GM06990 (cell line): ENCODE measurements at places on chromosomes 5 and 9.
A peak's percentile ranks its signal among the peaks of the same experiment; 100 is the strongest.

- peak; percentile 29 for DNase-seq
Observed at GRCh38 chr9:133199648-133200321, 9.3 kb downstream of the OBP2B start.

DNA sequence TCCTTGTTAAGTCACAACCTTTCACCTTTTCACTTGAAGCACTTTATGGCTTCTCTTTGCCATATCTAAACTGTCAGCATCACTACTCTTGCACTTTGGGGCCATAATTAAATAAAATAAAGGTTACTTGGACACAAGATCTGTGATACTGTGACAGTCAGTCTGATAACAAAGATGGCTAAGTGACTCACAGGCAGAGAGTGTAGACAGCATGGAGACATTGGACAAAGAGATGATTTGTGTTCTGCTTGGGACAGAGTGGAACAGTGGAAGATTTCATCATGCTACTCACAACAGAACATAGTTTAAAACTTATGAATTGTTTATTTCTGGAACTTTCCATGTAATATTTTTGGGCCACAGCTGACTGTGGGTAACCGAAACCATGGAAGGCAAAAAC lies 81.7 kb upstream of the SMC5 start:
- no peak for DNase-seq

DNA sequence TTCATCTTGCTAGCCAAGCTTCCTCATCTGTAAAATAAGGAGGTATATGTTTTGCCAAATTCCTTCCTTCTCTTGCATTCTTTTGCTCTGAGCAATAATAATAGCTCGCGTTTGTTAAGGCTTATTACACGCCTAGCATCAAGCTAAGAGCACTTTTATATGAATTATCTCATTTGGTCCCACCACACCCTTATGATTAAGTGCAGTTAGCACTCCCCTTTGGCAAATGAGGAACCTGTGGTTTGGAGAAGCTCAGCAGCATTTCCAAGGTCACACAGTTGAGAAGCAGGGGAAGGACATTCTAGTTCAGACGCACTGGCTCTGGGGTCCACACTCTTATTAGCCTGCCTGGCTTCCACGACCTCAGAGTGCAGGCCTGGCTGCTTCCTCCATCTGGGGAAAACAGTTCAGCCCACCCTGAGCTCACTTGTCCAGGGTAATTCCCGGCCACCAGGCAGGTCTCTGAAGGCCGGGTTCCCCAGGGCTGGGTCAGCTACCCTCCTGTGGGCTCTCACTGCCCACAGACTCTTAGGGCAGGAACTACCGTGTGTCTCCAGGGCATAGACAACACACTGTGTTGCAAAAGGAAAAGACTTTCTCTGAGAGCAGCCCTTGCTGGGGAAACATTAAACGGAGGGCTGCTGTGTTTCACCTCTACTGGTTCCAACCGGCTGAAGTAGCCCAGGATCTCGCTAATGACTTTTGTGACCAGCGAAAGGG lies 9.9 kb upstream of the FBP1 start:
- DNase-seq, result no peak

DNA sequence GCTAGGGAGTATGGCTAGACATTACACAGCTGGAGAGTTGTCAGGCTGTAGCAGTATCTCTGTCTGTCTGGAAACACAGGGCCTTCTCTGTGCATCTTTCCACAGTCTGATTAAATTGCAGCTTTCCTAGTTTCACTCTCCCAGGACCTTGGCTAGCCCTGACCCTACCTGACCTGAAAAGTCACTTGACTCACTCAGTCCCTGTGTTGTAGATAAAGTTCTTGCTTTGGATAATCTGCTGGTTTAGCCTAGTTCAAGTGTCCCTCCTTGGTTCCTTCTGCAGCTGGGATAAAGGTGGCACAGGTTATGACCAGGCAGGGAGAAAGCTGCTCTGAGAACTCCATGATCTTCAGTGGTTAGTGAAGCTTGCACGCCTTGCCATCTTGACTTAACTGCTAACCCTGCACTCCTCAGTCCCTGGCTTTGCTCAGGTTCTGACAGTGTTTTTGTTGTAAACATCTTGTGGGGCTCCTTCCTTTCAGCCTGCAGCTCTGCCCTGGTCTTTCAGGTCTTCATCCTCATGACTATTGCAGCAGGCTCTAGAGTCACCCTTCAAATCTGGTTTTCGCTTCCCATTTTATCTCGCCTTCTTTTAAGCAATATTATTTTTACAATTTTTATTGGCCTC lies 101.0 kb downstream of the PIP5K1B start:
- DNase-seq, result no peak

DNA sequence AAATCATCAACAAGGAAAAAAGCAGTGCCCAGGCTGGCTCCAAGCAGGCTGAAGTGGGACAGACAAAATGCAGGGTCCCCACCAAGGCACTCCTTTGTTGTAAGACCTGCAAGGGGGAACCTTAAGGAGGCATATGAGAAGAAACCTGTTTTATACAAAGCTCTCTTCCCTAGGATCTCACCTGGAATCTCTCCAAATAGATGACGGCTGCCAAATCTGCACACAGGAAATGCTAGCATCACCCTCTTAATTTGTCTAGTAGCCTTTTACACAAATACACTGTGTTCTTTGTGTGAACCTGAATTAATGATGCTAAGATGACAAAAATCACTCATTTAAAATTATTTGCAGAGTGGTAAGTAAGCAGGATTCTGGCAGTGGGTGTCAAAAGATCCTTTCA lies 280.2 kb downstream of the SPOCK1 start:
- DNase-seq, result no peak

DNA sequence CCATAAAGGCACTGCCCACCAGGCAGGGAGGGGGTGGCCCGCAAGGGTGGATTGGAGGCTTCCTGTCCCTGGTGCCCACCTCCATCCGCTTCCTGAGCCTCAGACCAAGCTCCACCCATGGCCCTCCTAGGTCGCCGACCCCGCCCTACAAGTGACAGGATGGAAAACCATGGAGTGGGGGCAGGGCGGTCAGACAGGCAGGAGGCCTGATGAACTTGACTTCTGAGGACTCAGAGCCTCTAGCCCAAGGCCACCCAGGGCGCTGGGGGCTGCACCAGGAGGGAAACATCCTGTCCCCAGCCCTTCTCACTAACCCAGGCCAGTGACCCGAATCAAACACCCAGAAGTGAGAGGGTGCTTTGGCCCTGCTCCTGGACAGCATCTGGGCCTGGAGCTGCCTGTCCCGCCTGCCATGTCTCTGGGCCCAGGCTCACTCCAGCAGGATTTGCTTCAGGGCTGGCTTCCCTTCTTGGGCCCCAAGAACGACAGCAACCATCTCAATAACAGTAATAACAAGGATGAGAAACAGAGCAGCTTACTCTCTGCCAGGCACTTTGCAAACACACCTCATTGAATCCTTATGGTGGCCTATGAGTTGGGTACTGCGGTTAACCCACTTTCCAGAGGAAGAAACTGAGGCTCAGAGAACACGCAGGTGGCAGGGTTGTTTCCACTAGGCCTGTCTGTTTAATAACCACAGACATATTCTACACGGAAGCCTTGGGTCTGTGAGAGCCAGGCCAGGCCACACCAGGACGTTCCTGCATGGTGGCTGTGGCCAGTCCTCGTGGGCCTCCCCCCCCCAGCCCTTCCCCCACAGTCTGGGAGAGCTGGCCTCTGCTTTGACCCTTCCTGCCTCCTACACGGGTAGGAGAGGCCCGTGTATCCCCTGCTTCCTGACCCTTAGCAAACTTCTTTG lies 4.4 kb upstream of the ST6GALNAC6 start:
- DNase-seq, result peak; percentile 82

- no peak for DNase-seq
Observed at GRCh38 chr9:20353524-20353923, 268.8 kb downstream of the MLLT3 start.

- no peak for DNase-seq
Observed at GRCh38 chr5:138177941-138178515, 402 bp downstream of the BRD8 start.

DNA sequence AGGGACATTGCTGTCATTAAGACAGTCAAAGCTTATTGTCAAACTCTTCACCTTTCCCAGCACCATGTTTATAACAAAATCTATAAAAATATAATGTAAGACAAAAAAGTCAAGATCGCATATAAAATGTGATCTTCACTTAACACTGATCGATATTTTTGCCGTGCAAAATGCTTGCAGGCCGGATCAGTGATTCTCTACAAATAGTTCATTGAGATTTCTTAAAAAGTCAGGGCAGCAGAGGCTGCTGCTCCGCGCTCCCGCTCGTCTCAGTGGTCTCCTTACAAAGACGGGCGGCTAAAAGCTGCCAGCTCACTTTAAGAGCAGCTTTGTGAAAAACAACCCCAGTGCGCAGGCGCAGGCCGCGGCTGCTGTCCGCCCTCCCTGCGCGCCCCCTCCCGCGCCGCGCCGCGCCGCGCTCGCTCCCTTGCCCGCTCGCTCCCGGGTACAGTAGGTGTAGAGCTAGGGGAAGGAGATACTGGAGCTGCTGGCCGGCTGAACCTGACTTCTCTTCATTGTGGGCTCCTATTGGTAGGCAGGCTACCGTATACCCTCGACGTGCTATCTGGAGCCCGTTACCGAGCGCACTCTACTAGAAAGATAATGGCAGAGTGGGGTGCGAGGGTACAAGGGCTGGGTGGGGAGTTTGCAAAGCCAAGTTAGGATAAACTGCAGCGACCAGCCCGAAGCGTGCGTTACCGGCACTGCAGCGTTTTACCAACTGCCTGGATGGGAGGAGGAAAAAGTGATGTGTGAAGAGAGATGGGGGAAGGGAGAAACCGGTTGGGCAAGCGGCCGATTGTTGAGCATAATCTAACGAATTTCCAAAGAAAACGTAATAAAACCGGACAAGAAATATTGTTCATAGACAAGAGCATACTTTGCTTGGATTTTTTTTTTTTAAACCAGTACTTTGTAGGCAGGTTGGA lies at the start of gene ARRDC3:
Gene ARRDC3 (minus strand): TSS at position 291 of the 929 bp plus-strand sequence. CDS start 225 bp downstream, at position 66.
- peak; percentile 97 for DNase-seq

GRCh38 chr5:91528831-91529230 lies 145.7 kb upstream of the ARRDC3 start:
- no peak for DNase-seq

GRCh38 chr5:157388111-157388710 lies 71.8 kb upstream of the NIPAL4 start:
- no peak for DNase-seq

GRCh38 chr9:495739-496138 lies 281.1 kb downstream of the DOCK8 start:
- DNase-seq, result no peak

- no peak for DNase-seq
Observed at GRCh38 chr5:128378196-128378595, 159.8 kb downstream of the FBN2 start.

DNA sequence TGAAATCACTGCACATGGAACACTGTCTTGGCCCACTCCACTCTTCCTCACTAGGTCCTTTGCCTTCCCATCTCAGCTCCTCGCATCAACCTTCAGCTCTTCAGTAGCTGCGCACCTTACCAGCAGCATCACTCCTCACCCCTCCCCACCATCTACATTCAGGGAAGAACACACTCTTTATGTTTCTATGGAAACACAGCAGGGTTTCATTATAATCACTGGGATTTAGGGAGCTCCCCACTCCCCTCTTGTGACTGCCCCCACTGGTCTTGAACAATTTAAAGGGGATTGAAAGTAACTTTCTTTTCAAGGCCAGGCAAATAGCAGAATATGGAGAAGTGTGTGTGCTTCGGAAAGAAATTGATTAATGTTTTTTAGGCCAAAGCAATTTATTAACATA lies 111.2 kb downstream of the INSYN2B start:
- no peak for DNase-seq

- no peak for DNase-seq
Observed at GRCh38 chr9:26462213-26462612, 430.4 kb downstream of the CAAP1 start.

GRCh38 chr9:124602204-124602603 lies 95.0 kb upstream of the NR5A1 start:
- DNase-seq, result no peak

- no peak for DNase-seq
Observed at GRCh38 chr5:173662581-173663351, 46.3 kb upstream of the BOD1 start.

GRCh38 chr9:126228781-126229444 lies 97.7 kb upstream of the MVB12B start:
- peak; percentile 42 for DNase-seq

GRCh38 chr5:1930501-1930879 lies 47.8 kb upstream of the IRX4 start:
- DNase-seq, result no peak

- DNase-seq, result peak; percentile 36
Observed at GRCh38 chr5:116084287-116084691, 536 bp upstream of the COMMD10 start.

GRCh38 chr5:65986050-65986451 lies 59.7 kb downstream of the ERBIN start:
- DNase-seq, result no peak
